Activated T-helper 2 cell treated with anti-CD3 and anti-CD28 coated beads, Interferon-gamma antibody, Interleukin-2, Interleukin-4, amounts not matched to agents 10 μg/mL and 5 μg/mL and 100 μg/mL, durations not matched to agents 14 hours and 24 hours and 36 hours (primary cell): ENCODE measurements at places on chromosomes 7 and 10. TPM values are rescaled to one million over a fixed set of nuclear protein-coding genes. Genes with fewer than 3 reads are reported as not detected.
A peak's percentile ranks its signal among the peaks of the same experiment; 100 is the strongest.

RBP3 gene
- total RNA-seq = not detected in 2 replicates

- no peak overlapping the region for H3K4me3 ChIP-seq
- DNase-seq = no peak
- H3K27ac ChIP-seq = no peak overlapping the region
- H3K4me1 ChIP-seq = peaks cover 3% of the 10 kb centered on the region
These were observed 113.9 kb upstream of the LAMB4 start for GRCh38 chr7:108244110-108244509.

- no peak for DNase-seq
- no peak overlapping the region for H3K4me3 ChIP-seq
- H3K36me3 ChIP-seq = no peaks in the 10 kb centered on the region
- H3K4me1 ChIP-seq = peaks cover 40% of the 10 kb centered on the region
- H3K27me3 ChIP-seq = no peaks in the 10 kb centered on the region
These were observed 7.3 kb downstream of the ASB13 start for GRCh38 chr10:5658871-5659618.

GRCh38 chr7:51077987-51078370 lies 238.6 kb downstream of the COBL start:
- H3K4me3 ChIP-seq = no peak overlapping the region
- no peak for DNase-seq

DNA sequence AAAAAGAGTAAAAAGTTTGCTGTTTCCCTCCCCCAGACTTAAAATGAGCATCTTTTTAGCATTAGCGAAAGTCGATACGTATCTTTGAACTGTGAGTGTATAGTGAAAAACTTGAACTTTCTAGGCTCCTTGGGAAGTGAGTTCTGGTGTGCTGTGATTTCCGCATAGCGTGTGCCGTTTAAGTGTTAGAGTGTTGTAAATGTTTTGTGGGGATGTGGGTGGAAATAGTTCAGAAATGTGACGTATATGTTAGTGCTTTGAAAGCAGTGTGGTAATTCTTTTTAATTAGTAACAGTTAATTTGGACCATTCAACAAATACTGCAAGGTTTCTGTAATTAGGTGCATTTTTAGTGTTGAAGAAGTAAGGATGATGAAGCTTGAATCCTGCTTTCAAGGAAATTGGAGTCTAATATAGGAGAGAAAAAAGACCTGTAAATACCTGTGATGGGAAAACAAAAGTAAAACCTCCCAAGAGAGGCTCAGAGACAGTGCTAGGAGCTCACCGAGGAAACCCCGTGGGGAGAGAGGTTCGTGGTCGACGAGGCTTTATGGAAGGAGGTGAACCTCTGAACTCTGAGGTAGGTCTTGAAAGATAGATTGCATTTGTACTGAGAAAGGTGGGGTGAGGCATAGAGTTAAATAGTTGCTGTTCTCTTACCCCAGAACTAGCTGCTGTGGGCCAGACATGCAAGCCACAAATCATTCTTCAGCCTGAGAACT lies 40.8 kb downstream of the RBM33 start:
- H3K4me3 ChIP-seq = no peak overlapping the region
- peaks cover 39% of the 10 kb centered on the region for H3K4me1 ChIP-seq
- peak overlapping the region; percentile 62 for H3K27ac ChIP-seq
